ENCODE measurements at places on chromosomes 2 and 18.

DNA sequence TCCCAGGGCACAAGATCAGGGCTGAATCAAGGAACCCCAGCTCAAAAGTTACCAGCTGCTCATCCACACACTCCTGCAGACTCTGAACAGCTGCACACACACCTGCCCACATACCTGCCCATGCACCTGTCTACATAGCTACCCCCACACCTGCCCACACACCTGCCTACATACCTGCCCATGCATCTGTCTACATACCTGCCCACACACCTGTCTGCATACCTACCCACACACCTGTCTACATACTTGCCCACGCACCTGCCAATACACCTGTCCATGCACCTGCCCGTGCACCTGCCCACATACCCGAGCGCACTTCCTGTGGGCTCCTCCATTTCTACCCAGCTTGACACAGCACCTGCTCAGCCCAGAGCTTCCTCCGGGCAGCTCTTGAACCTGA is 122.8 kb upstream of the AGAP1 start:
- DNase-seq: no peak

DNA sequence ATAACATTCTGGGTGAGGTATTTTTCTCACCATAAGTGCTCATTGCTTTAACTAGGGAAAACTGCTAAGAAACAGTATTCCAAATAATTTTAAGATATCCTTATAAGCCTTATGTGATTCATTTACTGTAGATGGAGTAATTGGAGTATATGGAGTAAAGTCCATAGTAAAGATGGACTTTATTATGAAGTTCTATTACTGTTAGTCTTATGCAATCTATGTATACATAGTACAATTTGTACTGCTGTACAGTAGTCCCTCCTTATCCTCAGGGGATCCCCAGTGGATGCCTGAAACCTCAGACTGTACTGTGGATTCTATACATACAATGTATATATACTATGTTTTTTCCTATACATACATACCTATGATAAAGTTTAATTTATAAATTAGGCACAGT is 41.1 kb upstream of the OTX1 start:
- no peak for DNase-seq

- no peak for DNase-seq
Observed at GRCh38 chr2:30758191-30758651, 49.0 kb downstream of the CAPN13 start.

GRCh38 chr2:168169097-168169745 is 78.2 kb downstream of the STK39 start:
- DNase-seq: no peak

DNA sequence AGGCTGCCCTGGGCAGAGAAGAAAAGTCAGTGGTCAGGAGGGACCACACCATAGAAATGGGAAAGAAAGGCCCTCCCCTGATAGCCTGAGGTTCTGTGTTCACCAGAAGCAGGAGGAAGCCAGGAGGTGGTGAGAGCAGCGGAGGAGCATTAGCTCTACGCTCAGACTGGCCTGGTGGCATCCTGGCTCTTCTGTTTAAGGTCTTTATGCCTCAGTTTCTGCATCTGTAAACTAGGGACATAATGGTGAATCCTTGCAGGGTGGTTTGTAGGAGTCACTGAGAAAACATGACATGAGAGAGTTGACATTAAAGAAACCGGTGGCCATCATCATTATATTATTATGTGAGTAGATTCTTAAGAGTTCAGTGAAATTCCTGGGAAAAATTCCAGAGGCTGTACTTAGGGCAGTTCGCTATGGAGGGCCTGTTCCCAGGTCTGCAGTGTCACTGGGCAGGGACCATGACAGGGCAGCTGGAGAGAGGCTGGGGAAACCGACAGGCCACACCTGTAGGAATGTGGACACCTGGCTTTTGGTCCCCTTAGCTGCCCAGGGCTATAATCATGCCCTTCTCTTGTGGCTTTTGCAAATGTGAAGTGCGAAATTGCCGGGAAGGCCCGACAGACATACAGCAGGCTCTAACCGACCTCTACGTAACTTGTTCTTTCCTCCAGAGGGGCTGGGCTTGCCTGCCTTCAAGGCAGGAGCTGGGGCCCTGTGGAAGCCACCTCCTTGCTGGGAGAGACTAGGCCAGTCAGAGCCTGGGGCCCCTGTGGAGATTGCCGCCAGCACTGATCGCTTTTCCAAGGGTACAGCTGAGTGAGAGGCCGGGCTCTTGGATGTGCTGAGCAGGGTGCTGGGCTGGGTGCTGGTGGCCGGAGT is 31.0 kb downstream of the GLI2 start:
- DNase-seq: no peak

- no peak for DNase-seq
Observed at GRCh38 chr2:88221365-88221942, 51.3 kb downstream of the THNSL2 start.

DNA sequence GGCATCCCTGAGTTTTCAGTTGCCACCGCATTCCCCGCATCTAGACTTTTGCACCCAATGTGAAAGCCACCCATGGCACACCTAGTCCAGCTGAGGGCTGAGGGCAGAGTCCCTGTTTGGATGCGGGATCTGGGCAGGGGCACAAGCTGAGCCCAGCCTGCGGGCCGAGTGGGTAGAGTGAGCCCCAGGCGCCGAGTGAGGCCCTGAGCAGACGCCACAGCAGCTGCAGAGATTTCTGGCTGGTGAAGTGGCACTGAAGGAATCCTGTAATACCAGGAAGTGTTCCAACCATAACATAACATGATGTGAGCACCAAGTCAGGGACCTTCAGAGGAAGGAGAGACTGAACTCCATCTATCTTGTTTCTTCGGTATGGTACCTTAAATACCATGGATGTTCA is 27.7 kb upstream of the FRZB start:
- DNase-seq: no peak

DNA sequence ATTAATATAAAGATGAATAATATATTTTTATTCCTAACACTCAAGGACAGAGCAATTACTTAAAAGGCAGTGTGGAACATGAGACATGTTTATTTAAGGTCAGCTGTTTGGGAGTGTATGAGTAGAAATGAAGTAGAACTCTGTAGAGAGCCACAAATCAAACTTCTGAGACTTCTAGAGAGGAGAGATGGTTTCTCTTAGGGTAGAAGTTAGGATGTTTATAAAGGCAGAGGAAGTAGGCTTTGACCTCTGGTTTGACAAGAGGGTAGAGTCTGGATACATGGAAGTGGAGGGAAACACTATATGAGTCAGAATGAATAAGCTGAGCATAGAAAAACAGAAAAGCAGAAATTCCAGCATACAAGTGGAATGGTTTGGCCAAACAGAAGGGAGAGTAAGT is 262.1 kb upstream of the KLHL14 start:
- no peak for DNase-seq

DNA sequence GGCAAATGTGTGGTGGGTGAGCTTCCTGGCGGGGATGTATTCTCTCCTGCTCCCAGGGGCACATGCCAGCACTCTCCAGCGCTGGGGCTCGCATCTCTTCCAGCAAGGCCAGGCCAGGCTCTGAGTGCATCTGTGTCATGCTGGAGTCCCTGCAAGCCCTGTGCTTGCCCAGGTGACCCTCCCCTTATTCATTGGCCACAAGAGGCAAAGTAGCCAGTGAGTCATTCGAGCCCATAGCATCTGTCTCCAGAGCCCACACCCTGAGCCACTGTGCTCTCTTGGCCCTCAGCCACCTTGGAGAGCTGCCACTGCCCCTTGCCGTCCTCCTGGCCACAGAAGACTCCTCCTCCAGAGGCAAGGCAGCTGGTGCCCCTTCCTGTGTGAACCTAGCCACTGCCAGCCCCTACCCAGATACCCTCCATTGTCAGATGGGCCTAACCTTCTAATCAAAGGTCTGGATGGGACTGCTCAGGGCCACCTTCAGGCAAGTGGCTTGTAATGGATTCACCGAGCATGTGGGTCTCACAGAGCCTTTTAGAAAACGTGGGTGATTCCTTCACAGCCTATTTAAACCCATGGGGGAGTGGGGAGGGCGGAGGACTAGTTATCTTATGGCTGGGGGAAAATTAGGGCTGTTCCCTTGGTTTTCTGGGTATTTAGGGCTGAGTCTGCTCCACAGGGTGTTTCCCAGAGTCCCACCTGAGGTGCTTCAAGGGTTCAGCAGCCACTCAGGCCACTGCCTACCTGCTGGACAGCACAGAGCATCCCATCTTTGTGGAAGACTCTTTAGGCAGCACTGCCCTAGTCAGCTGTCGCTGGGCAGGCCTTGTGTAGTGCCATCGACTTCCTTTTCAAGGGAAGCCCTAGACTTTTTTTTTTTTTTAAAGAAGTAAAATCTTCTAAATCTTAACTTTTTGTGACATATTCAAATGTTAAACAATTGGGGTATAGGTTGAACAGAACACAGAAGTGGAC is 137.4 kb downstream of the ACOXL start:
- DNase-seq: no peak

- no peak for DNase-seq
Observed at GRCh38 chr2:160228141-160228917, 28.3 kb upstream of the ITGB6 start.

DNA sequence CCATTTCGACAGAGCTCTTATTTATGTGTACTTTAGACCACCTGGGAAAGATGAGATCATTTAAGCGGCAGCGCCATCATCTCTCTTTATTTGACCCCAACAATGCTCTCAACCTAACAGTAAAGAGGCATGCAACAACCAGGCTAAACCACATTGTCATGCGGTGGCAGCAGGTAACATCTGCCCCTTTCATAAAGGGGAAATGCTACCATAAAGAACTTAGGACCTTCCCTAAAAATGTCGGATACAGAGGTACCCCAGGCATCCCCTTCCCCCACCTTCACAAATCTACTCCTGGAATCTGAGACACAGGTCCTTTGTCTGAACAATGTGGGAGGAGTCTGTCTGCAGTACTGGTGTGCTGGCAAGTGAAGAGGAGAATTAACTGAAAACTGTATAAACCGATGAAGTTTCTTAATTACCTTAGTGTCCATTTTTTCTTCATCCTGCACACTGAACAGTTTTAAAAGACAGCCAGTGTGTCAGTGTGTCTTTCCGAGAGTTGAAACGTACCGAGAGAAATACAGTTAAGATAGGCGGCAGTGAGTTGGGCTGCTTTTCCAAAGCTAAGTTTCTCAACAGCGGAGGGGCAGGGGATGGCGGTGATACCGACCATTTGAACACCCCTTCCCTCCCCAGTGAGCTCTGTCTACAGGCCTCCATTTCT is 1.9 kb downstream of the MEX3C start:
- DNase-seq: peak; percentile 83

- no peak for DNase-seq
Observed at GRCh38 chr2:38653715-38654527, 12.0 kb upstream of the GALM start.

DNA sequence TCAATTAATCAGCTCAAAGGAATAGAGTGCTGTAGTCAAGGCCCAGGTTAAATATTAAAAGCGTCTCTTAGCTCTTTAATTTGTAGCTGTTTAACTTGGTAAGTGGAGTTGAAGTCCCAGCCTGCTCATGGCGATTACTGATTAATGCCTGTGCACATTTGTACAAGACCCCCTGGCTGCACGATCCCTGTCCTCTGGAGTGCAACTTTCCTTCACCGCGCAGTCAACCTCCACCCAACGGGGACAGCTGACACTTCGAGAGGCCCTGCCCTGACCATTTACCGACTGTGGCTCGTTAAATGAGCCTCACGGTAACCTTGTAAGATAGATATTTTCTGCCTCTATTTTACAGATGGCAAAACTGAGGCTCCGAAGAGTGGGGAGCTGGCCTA is 5.5 kb upstream of the CYS1 start:
- no peak for DNase-seq

DNA sequence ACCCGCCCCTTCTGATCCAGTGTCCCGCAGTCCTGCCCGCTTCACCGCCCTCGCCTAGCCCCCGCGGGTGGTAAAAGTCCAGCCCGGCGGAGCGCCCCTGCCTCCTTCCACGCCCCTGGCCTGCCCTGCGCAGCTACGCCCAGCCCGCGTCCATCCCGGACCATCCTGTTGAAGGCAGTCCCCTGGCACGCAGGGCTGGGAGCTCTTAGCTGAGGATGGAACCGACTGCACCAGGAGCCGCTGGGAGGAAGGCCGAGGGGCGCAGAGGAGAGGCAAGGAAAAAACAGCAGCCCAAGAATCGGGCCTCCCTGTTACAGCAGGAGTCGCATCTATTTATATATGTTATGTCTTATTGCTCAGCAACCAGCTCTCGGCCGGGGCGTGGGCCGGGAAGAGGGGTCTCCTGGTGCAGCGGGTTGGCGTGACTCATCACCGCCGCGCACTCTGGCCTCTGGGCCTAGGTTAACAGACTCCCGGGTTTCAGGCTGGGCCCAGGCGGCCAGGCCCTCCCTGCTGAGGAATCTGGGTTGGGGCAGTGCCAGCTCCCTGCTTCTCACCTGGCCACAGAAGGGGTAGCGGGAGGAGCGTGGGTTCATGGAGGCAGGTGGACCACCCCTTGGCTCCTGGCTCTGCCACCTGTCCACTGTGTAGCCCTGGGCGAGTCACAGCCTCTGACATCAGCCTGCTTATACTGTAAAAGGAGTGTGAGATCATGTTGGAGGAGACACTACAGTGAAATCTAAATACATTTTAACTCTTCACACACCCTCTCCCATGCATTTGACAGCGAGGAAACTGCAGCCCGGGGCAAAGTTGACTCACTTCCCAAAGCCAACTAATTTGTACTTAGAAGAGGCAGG is 13.4 kb upstream of the MAP3K2 start:
- DNase-seq: no peak

Measured in NCI-H526 (cell line).